ENCODE measurements at places on chromosomes 6 and 20. TPM values are rescaled to one million over a fixed set of nuclear protein-coding genes. Genes with fewer than 3 reads are reported as not detected.

Gene CDSN
- not detected for total RNA-seq

Gene DEFB132
- total RNA-seq: not detected

Gene CNKSR3
- 5.6 TPM for total RNA-seq

Gene KLHDC3
- 86.7 TPM for total RNA-seq

Gene SLC32A1
- total RNA-seq: not detected

Gene PAK5
- total RNA-seq: 0.03 TPM

Gene SMLR1
- not detected for total RNA-seq

Gene PRDM1
- 2.3 TPM for total RNA-seq

Gene TBX18
- total RNA-seq: 45.0 TPM

Gene VNN1
- total RNA-seq: not detected

Gene RAB44
- 0.03 TPM for total RNA-seq

Gene HBS1L
- total RNA-seq: 113 TPM

Gene THBD
- 52.5 TPM for total RNA-seq

Gene DDAH2
- 66.1 TPM for total RNA-seq

Gene TRIM31
- not detected for total RNA-seq
